CD4-positive, alpha-beta T cell (primary cell): ENCODE measurements at places on chromosomes 7 and 10.

- no peak for DNase-seq
These were observed 26.6 kb downstream of the RBM17 start for GRCh38 chr10:6115411-6115810.

- DNase-seq: no peak
These were observed 7.1 kb downstream of the AHR start for GRCh38 chr7:17305387-17306171.

DNA sequence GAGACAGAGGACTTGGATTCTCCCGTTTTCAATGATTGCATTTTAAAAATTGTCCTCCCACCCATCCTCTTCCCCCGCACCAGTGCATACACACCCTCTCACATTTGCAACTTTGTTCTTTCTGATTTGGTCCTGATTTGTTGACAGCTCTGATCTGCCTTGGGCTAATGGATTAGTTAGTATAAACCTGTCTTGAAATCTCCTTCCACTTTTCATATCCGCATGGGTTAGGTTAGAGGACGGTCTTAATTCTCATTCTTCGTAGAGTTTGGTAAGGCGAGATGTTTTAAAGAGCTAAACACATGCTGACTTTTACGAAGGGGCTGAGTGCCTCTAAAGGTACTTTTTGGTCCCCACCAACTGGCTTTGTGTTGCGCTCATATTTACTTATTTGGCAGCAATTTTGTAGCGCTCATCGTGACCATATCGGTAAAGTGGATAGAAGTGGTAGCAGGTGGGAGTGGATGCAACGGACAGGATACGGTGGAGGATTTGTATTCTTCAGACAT, 1.1 kb downstream of the AHR start:
- no peak for DNase-seq

GRCh38 chr7:151392426-151392825, 17.4 kb downstream of the WDR86 start:
- DNase-seq: no peak

GRCh38 chr7:128867842-128868623, 5.4 kb downstream of the ATP6V1F start:
- DNase-seq: no peak

- no peak for DNase-seq
These were observed 300.8 kb downstream of the TNS3 start for GRCh38 chr7:47281161-47281560.

- DNase-seq: no peak
These were observed 54.4 kb downstream of the TFPI2 start for GRCh38 chr7:93836116-93836515.

GRCh38 chr7:131302446-131302845, 25.2 kb upstream of the MKLN1 start:
- DNase-seq: no peak

DNA sequence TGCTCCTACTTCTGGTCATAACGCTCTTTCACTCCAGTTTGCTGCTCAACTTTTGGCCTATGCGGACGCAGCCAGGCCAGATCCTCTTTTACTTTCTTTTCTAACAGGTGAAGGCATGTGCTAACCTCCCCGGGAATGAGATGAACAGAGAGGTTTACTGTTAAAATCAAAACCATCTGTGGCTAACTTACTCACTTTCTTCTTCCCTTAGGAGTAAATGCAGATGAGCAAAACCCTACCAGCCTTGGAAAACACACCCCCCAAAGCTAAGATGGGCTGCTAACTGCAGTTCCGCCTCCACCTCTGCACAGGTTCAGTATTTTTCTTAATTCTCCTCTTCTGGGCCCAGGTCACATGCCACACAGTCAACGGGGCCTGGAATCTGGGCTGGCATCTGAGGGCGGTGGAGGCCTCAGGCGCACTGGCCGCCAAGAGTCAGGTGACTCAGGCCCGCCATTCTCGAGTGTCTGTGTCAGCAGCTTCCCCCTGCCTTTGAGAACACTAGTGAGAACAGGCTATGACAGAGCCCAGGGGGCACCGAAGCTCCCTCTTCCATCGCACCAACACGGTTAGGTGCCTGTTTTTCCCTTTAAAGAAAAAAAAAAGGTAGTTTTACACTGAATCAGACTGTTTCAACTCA, 11.1 kb downstream of the FAM53B start:
- peak; percentile 70 for DNase-seq

- DNase-seq: peak; percentile 44
These were observed 27.2 kb downstream of the CCM2 start for GRCh38 chr7:45026984-45027773.
